ENCODE measurements at places on chromosomes 12 and 14. TPM values are rescaled to one million over a fixed set of nuclear protein-coding genes. Genes with fewer than 3 reads are reported as not detected.

DNA sequence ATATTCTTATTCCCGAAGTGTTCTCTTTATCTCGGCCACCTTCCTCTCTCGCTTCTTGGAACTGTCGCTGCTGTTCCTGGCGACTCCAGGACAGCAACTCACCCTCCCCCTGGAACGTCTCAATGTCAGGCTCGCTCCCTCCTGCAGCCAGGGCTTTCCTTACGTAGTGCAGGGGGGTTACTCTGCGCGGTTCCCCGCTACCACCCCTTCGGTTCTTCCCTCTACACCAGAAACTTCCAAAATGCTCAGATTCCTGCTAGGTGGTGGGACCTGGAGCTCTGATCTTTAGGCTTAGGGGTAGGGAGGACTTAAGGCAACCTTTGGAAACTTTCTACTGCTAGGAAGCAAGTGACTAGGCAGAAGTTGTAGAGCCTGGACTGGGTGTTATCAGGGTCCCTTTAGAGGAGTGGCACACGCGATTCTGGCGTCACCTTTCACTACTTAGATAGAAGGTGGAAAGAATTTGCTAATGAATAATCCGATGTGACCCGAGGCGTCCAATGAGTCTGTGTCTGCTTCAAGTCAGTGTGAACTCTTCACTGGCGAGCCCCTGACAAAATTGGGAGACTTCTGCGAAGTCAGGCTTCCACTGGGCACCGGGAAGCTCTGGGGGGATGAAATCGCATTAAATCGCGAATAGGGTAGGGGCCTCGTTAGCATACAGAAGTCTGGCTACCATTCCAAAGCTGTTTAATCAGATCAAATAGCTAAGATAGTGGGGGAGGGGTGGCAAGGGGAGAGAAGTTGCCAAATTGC lies 900 bp upstream of the DPF3 start:
- peaks cover 15% of the 10 kb centered on the region for H3K4me1 ChIP-seq
- H3K27ac ChIP-seq = no peak overlapping the region
- no peaks in the 10 kb centered on the region for H3K36me3 ChIP-seq
- H3K4me3 ChIP-seq = peak overlapping the region; percentile 64
- peaks cover 59% of the 10 kb centered on the region for H3K27me3 ChIP-seq

- H3K27me3 ChIP-seq = no peaks in the 10 kb centered on the region
- no peak for DNase-seq
- H3K4me3 ChIP-seq = no peak overlapping the region
- H3K36me3 ChIP-seq = no peaks in the 10 kb centered on the region
Measured at GRCh38 chr14:39877577-39878190, 445.5 kb upstream of the FBXO33 start.

- H3K4me3 ChIP-seq = peak overlapping the region; percentile 77
- no peak for DNase-seq
- H3K4me1 ChIP-seq = no peaks in the 10 kb centered on the region
- peaks cover 16% of the 10 kb centered on the region for H3K27me3 ChIP-seq
Measured at GRCh38 chr12:25386831-25387731, 136.4 kb upstream of the KRAS start.

GRCh38 chr12:87678453-87678852 lies 350.7 kb downstream of the C12orf50 start:
- H3K4me3 ChIP-seq = no peak overlapping the region
- no peak overlapping the region for H3K27ac ChIP-seq
- DNase-seq = no peak
- no peaks in the 10 kb centered on the region for H3K27me3 ChIP-seq

GRCh38 chr14:92726933-92727262 lies 21.5 kb downstream of the LGMN start:
- H3K27me3 ChIP-seq = no peaks in the 10 kb centered on the region
- no peak for DNase-seq
- no peak overlapping the region for H3K27ac ChIP-seq

DNA sequence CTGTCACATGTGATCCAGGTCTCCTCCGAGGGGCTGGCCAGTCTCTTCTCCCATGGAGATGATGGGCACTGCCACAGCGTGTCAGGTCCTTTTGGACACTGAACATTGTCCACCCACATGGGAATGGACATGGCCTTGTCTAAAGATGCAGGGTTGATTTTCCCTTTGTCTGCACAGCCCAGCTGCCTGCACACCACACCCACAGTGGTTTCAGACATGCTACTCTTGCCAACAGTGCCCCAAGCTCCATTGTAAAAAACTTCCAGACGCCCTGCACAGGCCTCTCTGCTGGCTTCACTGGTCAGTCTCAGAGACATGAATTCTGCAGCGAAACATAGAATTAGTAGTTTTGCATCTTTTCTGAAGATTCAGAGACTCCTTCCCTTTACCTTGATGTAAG lies 18.5 kb downstream of the CD163 start:
- no peaks in the 10 kb centered on the region for H3K4me1 ChIP-seq
- no peak overlapping the region for H3K4me3 ChIP-seq
- no peak overlapping the region for H3K27ac ChIP-seq
- no peaks in the 10 kb centered on the region for H3K36me3 ChIP-seq
- no peaks in the 10 kb centered on the region for H3K27me3 ChIP-seq

DNA sequence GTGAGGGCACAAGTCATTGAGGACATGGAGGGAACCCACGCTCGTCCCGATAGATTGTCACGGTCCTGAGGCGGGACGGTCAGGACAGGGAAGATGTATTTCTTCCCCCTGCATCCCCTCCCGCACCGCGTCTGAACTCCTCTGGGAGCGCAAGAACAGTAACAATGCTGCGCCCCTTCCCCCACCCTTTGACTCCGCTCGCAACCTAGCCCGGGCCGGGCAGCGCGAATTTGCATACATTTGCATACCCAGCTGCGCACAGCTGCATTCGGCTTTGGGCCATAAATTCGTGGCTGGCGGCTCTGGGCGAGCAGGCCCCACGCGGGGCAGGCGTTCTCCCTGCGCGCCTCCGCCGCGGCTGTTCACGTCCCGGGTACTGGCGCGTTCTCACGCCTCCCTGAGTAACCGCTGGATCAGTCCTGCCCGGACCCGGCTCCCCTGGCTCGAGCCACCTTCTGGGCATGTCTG lies 29.0 kb upstream of the SMUG1 start:
- no peaks in the 10 kb centered on the region for H3K36me3 ChIP-seq
- no peak for DNase-seq
- H3K4me3 ChIP-seq = peak overlapping the region; percentile 50
- H3K27me3 ChIP-seq = peaks cover 39% of the 10 kb centered on the region
- H3K27ac ChIP-seq = no peak overlapping the region

DNA sequence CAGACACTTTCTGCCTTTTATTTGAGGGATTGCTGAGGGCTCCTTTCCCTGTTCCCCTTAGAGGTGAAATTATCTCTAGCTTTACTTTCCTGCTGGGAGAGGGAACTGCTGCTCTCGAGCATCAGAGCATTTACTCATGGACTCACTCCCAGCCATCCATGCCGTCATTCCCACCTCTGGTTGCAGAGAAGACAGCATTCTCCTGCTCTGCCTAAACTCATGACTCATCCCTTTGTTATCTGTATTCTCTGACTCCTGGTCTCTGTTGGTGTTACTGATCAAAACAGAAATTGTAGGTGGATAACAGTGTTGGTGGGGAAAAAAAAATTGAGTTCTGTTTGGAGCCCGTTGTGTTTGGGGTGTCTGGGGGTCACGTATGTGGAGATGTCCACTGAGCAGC lies 159.3 kb downstream of the TTC8 start:
- no peaks in the 10 kb centered on the region for H3K4me1 ChIP-seq
- H3K27ac ChIP-seq = no peak overlapping the region
- H3K27me3 ChIP-seq = no peaks in the 10 kb centered on the region
- H3K4me3 ChIP-seq = no peak overlapping the region
- H3K36me3 ChIP-seq = no peaks in the 10 kb centered on the region

The NR4A1 gene
- 18.7 TPM for total RNA-seq

DNA sequence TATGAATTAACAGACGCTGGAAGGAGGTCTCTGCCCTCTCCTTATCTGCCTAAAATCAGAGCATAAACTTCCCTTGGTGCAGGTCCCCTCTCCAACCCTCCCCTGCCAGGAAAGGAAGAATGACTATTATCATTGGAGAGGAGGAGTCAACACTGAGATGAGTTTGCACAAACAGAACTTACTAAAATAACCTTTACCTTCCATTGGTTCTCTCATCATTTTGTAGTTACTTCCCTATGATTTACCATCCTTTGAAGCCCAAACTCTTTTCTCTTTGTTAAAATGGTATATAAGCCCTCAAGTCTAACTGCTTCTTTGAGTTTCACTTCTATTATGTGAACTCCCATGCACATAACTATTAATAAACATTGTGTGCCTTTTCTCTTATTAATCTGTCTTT lies 64.2 kb upstream of the EEA1 start:
- no peak overlapping the region for H3K27ac ChIP-seq
- no peaks in the 10 kb centered on the region for H3K27me3 ChIP-seq
- H3K4me1 ChIP-seq = no peaks in the 10 kb centered on the region
- no peak overlapping the region for H3K4me3 ChIP-seq
- no peaks in the 10 kb centered on the region for H3K36me3 ChIP-seq

The KRT3 gene
- total RNA-seq = not detected

DNA sequence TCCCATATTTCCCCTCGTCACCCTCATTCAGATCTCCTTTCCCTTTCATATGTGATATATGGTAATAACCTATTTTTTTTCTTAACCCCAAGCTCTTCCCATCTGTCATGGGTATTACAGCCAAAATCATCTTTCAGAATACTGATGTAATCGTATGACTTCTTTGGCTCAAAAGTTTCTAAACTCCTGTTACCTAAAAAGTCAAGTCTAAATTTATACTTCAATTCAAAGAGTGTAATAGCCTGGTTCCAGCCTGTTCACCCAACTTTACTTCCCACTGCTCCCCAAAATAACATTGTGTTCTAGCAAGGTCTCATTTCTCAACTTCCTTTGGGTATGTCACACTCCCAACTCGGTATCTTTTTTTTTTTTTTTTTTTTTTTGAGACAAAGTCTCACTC lies 48.5 kb downstream of the TBK1 start:
- peaks cover 2% of the 10 kb centered on the region for H3K36me3 ChIP-seq
- no peak for DNase-seq
- no peaks in the 10 kb centered on the region for H3K27me3 ChIP-seq
- no peaks in the 10 kb centered on the region for H3K4me1 ChIP-seq
- no peak overlapping the region for H3K27ac ChIP-seq

The IRAK3 gene
- total RNA-seq = 2.2 TPM

The CISTR gene
- not detected for total RNA-seq

DNA sequence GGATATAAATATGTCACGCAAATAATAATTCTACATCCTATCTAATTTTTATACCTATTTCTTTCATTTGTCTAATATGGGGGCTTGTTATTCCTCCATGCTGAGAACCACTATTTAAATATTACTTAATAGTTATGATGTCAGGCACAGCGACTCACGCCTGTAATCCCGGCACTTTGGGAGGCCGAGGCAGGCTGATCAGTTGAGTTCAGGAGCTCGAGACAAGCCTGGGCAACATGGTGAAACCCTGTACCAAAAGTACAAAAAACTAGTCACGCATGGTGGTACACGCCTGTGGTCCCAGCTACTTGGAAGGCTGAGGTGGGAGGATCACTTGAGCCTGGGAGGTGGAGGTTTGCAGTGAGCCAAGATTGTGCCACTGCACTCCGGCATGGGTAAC lies 45.2 kb downstream of the GXYLT1 start:
- no peak overlapping the region for H3K4me3 ChIP-seq
- DNase-seq = no peak
- no peaks in the 10 kb centered on the region for H3K36me3 ChIP-seq
- H3K27ac ChIP-seq = no peak overlapping the region
- H3K27me3 ChIP-seq = no peaks in the 10 kb centered on the region

DNA sequence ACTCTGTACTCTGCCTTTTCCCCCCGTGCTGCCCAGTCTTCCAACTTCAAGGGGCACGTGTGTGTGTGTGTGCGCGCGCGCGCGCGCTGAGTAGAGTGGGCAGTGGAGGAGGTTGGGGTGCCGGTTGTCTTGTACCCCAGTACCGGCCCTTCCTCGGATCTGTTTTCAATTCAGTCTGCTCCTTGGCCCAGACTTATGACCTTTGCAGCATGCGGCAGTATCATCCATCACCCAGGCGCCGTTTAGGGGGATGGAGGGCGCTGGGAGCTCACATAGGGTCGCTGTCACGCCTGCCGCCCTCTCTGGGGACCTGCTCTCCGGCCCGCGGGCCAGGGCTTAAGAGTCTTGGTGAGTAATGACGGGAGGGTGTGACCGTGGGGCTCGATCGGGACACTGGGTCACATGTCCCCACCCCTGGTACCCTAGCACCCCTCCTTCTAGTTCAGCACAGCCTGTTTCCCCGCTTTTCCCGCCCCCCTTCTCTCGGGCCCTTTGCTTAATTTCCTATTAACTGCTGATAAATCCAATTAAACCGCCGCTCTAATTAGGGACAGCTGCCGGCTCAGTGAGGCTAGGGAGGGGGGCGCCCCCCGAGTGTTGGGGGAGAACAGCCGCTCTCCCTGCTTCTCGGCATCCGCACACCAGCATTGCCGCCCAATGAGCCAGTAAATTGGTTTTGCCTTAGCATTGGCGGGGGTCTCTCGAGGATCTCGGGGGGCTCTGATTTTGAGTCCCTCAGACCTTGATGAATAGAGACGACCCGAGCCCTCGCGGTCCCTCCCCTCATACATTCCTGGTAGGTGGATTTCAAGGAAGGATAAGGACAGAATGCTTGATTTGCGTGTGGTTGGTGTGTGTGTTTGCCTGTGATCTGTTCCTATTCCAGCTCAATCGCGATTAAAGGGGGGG lies 9.3 kb downstream of the STAC3 start:
- H3K4me1 ChIP-seq = peaks cover 37% of the 10 kb centered on the region
- peaks cover 71% of the 10 kb centered on the region for H3K27me3 ChIP-seq

The BDKRB1 gene
- total RNA-seq = not detected

DNA sequence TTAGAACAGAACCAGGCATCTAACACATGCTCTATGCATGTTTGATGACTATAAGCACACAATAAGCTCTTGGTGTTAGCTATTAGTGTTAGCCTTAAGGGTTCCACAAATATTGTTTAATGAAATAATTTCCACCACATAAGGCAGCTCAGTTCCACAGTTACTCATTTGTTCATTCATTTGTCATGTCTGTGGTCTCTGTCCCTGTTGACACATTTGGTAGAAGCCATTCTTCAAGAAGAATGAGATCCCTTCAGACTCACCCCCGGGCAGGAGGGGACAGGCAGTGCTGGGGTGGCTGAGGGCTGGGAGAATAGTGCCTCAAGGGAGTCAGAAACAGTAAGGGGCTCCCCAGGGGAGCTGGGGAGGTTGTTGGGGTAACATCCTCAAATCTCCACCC lies 3.7 kb upstream of the FAIM2 start:
- H3K27me3 ChIP-seq = no peaks in the 10 kb centered on the region
- H3K4me1 ChIP-seq = peaks cover 4% of the 10 kb centered on the region
- H3K27ac ChIP-seq = no peak overlapping the region
- no peak for DNase-seq
- H3K36me3 ChIP-seq = no peaks in the 10 kb centered on the region
- H3K4me3 ChIP-seq = no peak overlapping the region

GRCh38 chr12:106771425-106771824 lies 3.1 kb upstream of the RIC8B start:
- no peak overlapping the region for H3K27ac ChIP-seq
- no peak overlapping the region for H3K4me3 ChIP-seq
- no peaks in the 10 kb centered on the region for H3K27me3 ChIP-seq
- no peak for DNase-seq
- H3K36me3 ChIP-seq = no peaks in the 10 kb centered on the region
- peaks cover 23% of the 10 kb centered on the region for H3K4me1 ChIP-seq

The ACOT6 gene
- total RNA-seq = not detected

GRCh38 chr14:89036371-89036770 lies 211.9 kb downstream of the TTC8 start:
- H3K36me3 ChIP-seq = no peaks in the 10 kb centered on the region
- DNase-seq = no peak
- no peak overlapping the region for H3K4me3 ChIP-seq
- no peaks in the 10 kb centered on the region for H3K4me1 ChIP-seq
- no peak overlapping the region for H3K27ac ChIP-seq

GRCh38 chr12:4006743-4007142 lies 133.5 kb upstream of the PARP11 start:
- no peak for DNase-seq
- H3K27ac ChIP-seq = no peak overlapping the region
- no peak overlapping the region for H3K4me3 ChIP-seq
- H3K4me1 ChIP-seq = no peaks in the 10 kb centered on the region

The PGF gene
- 4.1 TPM for total RNA-seq

The MGAT2 gene
- total RNA-seq = 23.7 TPM

The SLC17A8 gene
- 0.11 TPM for total RNA-seq
